ENCODE measurements at places on chromosomes 6 and 20.

DNA sequence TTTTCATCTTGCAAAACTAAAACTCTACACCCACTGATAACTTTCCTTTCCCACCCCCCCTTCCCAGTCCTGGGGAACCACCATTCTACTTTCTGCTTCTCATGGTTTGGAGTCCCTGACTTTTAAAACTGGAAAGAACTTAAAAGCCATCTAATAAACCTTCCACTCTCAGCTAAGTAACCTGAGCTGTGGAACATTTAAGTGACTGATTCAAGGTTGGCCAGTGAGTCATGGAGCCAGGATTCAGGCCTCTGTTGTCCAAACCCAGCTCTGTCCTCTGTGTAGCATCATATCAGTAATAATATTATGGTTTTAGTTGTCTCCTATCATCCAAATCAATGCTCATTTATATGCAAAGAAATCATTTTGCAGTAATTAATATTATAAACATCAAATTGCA is 176.0 kb upstream of the NT5E start:
- DNase-seq: no peak

GRCh38 chr20:13312300-13312699 is 91.2 kb downstream of the ISM1 start:
- DNase-seq: no peak

- no peak for DNase-seq
Observed at GRCh38 chr20:19940988-19941460, 76.1 kb upstream of the NAA20 start.

DNA sequence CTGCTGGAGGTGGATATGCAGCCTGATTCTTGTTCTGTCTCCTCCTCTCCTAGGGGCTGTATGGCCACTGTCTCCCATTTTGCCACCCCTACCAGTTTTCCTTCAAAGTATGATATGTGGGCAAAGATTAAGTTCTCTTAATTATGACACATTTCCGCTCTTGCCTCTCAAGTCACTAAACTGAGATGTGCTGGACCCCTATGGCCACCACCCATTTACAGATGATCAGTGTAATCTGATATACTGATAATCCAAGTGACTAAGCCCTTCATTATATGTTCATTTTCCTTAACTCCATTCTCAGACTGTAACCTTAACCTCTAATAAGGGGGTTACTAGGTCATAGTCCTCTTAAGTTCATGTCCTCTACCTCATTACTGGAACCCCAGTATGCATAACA is 711 bp upstream of the C20orf141 start:
- DNase-seq: no peak

GRCh38 chr6:83431545-83432155 is 799 bp upstream of the ME1 start:
- no peak for DNase-seq

GRCh38 chr6:151176911-151177770 is 62.6 kb upstream of the AKAP12 start:
- DNase-seq: no peak

- DNase-seq: no peak
Observed at GRCh38 chr6:24381476-24382219, 21.1 kb upstream of the MRS2 start.

GRCh38 chr6:8243475-8243874 is 141.1 kb upstream of the EEF1E1 start:
- DNase-seq: no peak

DNA sequence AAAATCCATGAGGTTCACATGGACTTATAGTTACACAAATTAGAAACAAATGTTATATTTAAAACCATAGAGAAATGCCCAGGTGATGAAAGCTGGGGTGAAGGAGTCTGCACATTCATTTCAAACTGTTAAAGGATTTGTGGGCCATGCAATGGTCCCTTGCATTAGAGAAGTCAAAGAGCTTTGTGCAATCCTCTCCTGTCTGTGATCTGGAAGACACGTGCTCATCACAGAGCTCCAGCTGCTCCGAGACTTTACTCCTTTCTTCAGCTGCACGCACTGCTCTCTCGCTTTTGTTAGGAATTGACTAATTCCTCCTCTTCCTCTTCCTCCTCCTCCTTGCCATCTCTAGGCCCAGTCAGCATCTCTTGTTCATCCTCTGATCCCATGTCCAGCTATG is 4.1 kb upstream of the AIF1 start:
- no peak for DNase-seq

GRCh38 chr6:108207013-108207412 is 41.2 kb downstream of the NR2E1 start:
- no peak for DNase-seq

- DNase-seq: no peak
Observed at GRCh38 chr6:15218401-15218800, 27.5 kb upstream of the JARID2 start.

DNA sequence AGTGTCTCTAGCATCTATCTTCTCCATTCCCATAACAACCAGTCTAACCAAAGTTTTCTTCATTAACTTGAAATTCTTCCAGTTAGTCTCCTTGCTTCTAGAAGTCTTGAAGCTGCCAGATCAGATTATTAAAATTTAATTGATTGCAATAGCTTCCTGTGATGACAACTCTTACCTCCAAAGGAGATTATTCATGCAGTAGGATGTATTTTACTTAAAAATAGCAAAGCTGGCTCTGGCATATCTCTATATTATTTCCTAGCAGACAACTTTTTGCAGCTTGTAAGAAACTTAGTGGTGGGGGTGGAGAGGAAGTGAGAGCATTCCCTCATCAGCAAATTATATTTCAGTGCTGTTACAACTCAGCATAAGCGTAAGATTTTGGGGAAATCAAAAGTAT is 290.4 kb downstream of the GRIK2 start:
- DNase-seq: no peak

DNA sequence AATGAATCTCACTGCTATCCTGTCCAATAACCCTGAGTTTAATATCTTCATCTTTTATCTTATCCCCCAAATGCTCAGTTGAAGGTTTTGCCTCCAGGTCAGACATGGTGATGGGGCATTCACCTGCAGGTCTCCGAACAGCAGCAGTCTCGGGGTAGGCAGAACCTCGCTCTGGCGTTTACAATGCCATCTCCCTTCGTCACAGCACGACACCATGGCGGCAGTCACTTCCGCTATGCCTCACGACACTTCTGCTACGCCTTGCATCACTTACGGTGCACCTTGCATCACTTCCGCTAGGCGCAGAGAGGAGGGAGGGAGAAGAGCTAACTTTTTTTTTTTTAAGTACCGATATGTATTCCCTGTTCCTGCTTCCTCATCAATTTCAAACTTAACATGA is 194.9 kb downstream of the BCAS1 start:
- DNase-seq: no peak

DNA sequence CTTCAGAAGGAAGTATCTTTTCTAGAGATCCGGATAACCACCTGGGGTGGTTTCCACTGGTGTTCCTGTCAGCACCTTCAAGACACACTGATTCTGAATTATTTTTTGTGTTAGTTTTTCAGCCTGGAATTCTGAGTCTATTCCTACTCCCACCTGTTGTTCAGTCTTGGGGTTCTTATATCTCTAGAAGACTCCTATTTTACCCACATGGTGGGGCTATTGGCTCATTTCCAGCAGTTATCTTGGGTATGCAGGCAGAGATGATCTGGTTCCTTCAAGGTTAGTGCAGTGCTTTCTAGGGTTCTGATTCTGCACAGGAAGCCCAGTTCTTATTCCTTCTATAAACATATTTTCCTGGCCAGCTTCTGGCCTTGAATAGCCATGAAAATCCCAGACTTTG is 175.6 kb upstream of the PDE7B start:
- DNase-seq: no peak

DNA sequence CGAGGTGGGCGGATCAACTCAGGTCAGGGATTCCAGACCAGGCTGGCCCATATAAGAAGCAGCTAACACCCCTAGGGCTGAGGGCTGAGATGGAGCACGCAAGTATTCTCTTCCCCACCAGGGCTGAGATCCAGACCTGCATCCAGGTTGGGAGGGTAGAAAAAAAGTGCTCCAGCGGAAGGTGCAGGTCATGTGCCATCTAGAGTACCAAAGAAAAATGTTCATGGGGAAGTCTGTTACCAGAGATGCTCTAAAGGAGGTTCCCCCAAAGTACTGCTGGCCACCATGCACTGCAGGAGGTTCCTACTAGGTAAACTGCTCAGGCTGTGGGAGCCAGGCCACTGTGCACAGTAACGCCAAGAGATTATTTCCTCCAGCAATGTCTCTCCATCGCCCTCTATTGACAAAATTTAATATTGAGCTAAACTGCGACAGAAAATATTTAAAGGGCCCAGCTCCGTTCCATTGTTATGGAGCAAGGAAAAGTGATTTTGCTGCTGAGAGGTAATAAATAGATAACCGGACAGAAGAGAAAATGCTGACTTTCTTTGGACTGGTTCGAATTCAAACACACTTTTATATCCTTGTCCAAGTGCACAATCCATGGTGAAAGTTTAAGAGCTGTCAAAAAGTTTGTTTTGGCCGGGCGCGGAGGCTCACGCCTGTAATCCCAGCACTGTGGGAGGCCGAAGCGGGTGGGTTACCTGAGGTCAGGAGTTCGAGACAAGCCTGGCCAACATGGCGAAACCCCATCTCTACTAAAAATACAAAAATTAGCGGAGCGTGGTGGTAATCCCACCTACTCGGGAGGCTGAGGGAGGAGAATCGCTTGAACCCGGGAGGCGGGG is 159.9 kb downstream of the OR2B2 start:
- DNase-seq: peak; percentile 60

- no peak for DNase-seq
Observed at GRCh38 chr6:104019075-104019753, 840.5 kb downstream of the HACE1 start.

DNA sequence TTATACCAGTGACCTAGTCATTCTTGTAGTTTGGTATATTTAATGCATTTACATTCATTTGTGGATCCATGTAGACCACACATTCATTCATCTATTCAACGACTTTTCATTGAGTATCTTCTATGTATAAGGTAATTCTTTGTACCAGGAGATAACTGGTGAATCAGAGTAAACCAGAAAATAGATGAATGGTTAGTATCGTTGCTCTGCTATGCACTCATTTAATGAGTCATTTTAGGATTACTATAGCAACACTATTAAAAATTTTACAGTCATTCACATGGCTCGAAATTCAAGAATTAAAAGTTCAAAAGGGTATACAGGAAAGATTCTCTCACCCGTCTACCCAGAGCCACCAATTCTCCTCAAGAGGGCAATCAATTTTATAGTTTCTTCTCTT is 26.8 kb downstream of the DOK5 start:
- no peak for DNase-seq

- no peak for DNase-seq
Observed at GRCh38 chr20:53957451-53958172, 112.8 kb downstream of the BCAS1 start.

DNA sequence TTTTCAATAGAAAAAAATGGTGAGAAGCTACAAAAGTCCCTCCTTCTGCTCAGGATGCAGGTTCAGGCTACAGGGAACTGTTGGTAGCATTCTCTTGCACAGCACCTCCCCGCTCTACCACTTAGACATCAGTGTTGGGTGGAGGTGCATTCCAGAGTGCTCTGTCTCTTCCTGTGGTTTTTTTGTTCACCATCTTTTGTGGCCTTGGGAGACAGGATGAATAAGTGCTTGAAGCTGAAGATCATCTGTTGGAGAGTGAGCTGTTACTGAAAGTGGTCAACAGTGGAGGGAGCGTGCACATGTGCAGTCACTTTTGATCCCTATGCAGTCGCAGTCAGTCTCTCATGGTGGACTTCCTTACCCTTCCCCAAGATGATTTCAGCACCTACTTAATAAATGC is 16.6 kb upstream of the BTBD3 start:
- no peak for DNase-seq

GRCh38 chr6:130423044-130423443 is 57.2 kb downstream of the TMEM200A start:
- no peak for DNase-seq

GRCh38 chr6:107598091-107598490 is 108.2 kb downstream of the SOBP start:
- no peak for DNase-seq

- no peak for DNase-seq
Observed at GRCh38 chr20:11378252-11378651, 539.4 kb upstream of the BTBD3 start.

DNA sequence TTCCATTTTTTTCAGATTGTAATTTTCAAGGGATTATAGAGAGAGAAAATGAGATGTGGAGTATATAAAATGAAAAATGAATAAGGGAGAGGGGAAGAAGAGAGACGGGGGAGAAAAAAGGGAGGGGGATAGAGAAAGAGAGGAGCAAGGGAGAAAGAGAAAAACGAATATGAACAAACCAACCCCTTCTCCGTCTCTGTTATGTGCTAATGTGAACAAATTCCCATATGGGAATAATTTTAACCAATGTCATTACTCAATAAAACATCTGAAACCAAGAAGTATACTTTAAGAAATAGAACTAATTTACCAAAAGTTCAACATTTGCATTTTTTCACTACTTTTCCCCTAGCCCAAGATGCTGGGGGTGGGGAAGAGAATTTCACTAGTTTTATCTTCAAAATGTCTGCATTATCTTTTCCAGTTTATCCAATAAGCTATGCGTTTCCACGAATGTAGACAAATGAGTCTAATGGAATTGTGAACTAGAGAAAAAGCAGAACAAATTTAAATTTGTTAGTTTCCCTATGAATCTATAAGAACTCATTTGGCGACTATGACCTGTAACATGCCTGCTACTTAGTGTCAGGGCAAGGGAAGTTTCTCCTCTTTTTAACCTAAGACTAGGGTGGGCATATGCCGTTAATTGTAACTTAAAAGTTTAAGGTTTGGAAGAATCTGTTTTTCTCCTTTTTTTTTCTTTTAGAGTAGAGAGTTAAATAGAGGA is 286.3 kb downstream of the BTBD9 start:
- no peak for DNase-seq

DNA sequence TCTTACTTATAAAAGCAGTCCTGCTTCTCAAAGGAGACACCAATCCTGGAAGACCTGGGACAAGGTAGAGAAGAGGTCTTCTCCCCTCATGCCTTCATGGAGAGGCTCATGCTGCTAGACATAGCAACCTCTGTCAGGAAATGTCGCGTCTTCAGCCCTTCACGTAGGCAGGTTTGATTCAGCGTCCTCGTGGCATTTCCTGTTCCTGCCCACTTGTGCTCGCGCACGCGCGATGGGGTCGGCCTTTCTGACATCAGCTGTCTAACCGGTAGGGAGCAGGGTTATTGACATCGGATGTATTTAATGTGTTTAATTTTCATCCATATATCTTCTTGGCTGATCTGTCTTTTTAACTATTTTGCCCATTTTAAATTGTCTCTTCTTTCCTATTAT is 292.4 kb downstream of the THBS2 start:
- DNase-seq: no peak
